ENCODE measurements at places on chromosomes 12 and 14. TPM values are rescaled to one million over a fixed set of nuclear protein-coding genes. Genes with fewer than 3 reads are reported as not detected.

DNA sequence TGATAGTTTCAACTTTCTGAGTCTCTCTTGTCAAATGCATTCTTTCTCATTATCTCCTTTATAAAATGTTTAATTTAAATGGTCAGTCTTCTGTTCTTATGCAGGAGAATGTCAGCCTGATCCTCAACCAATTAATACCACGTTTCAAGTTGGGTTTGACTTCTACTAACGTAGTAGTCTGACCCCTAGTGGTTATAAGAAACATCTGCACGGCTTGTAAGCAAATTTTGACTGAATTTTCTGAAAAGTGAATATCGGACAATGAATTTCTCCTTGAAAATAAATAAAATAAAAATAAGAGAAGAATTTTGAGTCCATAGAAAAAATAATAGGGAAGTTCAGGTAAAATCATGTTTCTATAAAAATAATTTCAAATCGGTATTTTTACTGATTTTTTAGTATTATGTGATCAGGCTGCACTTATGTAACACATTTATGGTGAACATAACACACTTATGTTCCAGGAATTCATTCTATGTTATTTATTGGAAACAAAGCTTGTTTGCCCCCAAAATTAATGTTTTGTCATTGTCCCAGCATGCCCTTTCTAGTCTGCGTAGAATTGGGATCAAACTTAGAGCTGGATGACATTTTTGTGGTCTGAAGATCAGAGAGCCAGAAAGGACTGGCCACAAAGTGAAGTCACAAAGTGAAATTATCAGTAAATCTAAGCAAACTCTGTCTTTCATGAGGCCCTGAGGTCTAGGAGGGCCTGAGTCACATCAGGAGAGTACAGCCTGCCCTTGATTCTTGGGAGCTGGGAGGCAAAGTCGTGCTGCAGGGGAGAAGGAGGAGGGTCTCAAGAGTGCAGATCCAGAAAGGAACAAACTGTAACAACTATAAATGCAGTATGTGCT, 101.2 kb upstream of the STXBP6 start:
- peaks cover 18% of the 10 kb centered on the region for H3K27me3 ChIP-seq
- no peak overlapping the region for H3K27ac ChIP-seq
- no peaks in the 10 kb centered on the region for H3K36me3 ChIP-seq
- DNase-seq = no peak

Gene FAM181A
- total RNA-seq = not detected

GRCh38 chr12:32647275-32647674, 31.8 kb upstream of the DNM1L start:
- H3K27ac ChIP-seq = no peak overlapping the region
- H3K4me1 ChIP-seq = peaks cover 13% of the 10 kb centered on the region
- H3K27me3 ChIP-seq = no peaks in the 10 kb centered on the region
- peaks cover 10% of the 10 kb centered on the region for H3K36me3 ChIP-seq
- DNase-seq = no peak

Gene RERG
- total RNA-seq = 6.0 TPM

DNA sequence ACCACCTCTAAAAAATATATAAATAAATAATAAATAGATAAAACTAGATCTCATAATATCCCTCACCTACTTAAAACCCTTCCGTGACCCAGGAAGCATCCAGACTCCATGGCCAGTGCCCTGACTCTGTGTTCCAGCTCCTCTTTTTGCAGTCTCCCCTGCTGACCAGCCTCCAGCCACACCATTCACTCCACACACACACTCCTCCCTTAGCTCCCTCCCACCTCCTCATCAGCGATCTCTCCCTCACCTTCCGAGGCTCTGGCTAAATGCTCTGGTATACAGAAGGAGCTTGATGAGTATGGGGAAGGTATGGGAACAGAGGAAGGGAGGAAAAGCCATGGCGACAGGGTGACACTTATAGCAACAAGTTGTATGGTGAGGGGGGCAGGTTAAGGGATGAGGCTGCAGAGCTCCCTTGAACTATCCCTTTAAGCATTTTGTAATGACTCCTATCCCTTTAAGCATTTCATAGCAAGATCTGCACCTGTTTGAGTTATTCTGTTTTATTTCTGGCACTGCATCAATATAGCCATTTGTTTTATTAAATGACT, 26.1 kb upstream of the EIF4B start:
- no peak for DNase-seq
- H3K4me3 ChIP-seq = no peak overlapping the region
- no peaks in the 10 kb centered on the region for H3K27me3 ChIP-seq
- peaks cover 40% of the 10 kb centered on the region for H3K4me1 ChIP-seq

GRCh38 chr12:109460538-109460937, 16.6 kb downstream of the KCTD10 start:
- no peak overlapping the region for H3K4me3 ChIP-seq
- no peaks in the 10 kb centered on the region for H3K27me3 ChIP-seq
- H3K27ac ChIP-seq = no peak overlapping the region
- H3K4me1 ChIP-seq = peaks cover 46% of the 10 kb centered on the region
- H3K36me3 ChIP-seq = peaks cover 58% of the 10 kb centered on the region

DNA sequence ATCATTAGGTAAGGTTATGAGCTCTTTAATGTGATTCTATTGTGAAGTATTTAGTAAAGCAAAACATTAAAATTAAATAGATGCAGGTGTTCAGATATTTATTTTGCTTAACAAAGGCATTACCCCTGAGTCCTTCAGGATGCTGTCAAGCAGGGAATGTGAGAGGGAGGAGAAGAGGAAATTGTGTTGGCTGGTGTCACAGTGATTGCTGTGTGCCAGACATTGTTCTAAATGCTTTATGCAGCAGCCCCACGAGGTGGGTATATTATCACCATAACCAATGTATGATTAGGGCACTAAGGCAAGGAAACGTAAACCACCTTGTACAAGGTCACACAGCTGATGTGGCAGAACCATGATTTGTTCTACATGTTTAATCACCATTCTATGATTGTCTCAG, 80.1 kb downstream of the STAB2 start:
- no peak overlapping the region for H3K4me3 ChIP-seq
- peaks cover 20% of the 10 kb centered on the region for H3K27me3 ChIP-seq
- no peak for DNase-seq
- peaks cover 2% of the 10 kb centered on the region for H3K4me1 ChIP-seq

Gene CEP290
- total RNA-seq = 14.1 TPM

GRCh38 chr12:51189790-51190355, 16.9 kb upstream of the TFCP2 start:
- H3K27me3 ChIP-seq = no peaks in the 10 kb centered on the region
- H3K36me3 ChIP-seq = no peaks in the 10 kb centered on the region
- no peak overlapping the region for H3K4me3 ChIP-seq
- DNase-seq = no peak
- H3K27ac ChIP-seq = no peak overlapping the region

GRCh38 chr14:71355324-71356201, 448.3 kb downstream of the PCNX1 start:
- H3K4me1 ChIP-seq = no peaks in the 10 kb centered on the region
- no peaks in the 10 kb centered on the region for H3K27me3 ChIP-seq
- H3K4me3 ChIP-seq = no peak overlapping the region
- DNase-seq = no peak

Gene POTEG
- not detected for total RNA-seq

Gene KRT77
- not detected for total RNA-seq

Gene KRT82
- not detected for total RNA-seq

DNA sequence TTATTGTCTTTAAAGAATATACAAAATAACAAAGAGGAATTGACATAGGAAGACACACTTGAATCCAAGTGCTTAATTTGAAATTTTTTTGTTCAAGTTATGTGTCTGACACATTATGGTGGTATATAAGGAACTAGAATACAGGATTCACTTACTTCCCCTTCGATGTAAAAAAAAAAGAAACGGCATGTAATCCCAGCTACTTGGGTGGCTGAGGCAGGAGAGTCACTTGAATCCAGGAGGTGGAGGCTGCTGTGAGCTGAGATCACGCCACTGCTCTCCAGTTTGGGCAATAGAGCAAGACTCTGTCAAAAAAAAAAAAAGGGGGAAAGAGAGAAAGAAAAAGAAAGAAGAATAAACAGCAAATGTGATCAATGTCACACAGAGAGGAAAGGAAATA, 8.9 kb downstream of the CLEC12A start:
- H3K27me3 ChIP-seq = peaks cover 19% of the 10 kb centered on the region
- no peaks in the 10 kb centered on the region for H3K4me1 ChIP-seq
- H3K4me3 ChIP-seq = no peak overlapping the region
- DNase-seq = no peak

GRCh38 chr12:77553976-77554619, 276.6 kb upstream of the NAV3 start:
- H3K4me1 ChIP-seq = no peaks in the 10 kb centered on the region
- no peaks in the 10 kb centered on the region for H3K36me3 ChIP-seq
- H3K4me3 ChIP-seq = no peak overlapping the region
- H3K27me3 ChIP-seq = no peaks in the 10 kb centered on the region
- no peak for DNase-seq

- no peak overlapping the region for H3K27ac ChIP-seq
- H3K36me3 ChIP-seq = no peaks in the 10 kb centered on the region
- H3K4me3 ChIP-seq = no peak overlapping the region
- H3K4me1 ChIP-seq = peaks cover 8% of the 10 kb centered on the region
- no peaks in the 10 kb centered on the region for H3K27me3 ChIP-seq
These were observed 178.0 kb downstream of the CAND1 start for GRCh38 chr12:67447180-67447579.

DNA sequence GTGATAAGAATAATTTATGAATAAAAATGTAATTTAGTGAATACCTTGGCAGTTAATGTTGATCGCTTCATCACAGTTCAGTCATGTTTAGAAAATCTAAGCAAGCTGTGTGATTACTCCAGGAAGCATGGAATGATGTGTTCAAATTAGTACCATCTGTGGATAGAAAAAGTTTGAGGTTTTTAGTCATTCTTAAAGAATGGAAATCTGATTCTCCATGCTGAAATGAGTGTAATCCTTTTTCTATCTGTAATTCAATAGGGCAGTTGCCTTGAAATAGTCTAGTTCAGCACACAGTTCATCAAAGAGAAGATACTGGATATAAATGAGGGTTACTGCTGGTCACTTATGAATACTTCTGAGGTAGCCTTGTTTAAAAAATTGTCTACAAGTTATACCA, 127.2 kb upstream of the MYF6 start:
- peaks cover 8% of the 10 kb centered on the region for H3K4me1 ChIP-seq
- no peaks in the 10 kb centered on the region for H3K36me3 ChIP-seq
- no peak overlapping the region for H3K27ac ChIP-seq

DNA sequence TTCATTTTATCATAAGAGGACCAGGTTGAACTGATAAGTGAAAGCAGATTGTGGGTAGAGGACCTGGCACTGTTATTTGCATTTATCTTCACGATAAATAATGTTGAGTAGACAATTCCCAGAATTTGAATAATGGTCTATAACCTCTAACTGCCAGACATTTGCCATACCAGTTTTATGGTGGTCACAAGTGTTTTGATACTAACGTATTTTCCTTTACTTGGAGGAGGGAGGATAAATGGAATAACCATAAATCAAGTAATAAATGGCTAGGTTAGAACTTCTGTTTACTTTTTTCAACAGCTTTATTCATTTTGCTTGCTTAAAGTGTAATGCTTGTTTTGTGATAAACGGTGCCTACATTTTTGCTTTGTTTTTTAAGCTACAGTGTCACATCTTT, 9.5 kb downstream of the PAX9 start:
- H3K27ac ChIP-seq = no peak overlapping the region
- no peak overlapping the region for H3K4me3 ChIP-seq
- H3K36me3 ChIP-seq = no peaks in the 10 kb centered on the region

Gene GNPTAB
- 36.0 TPM for total RNA-seq

GRCh38 chr14:29740491-29740890, 187.2 kb downstream of the PRKD1 start:
- no peak overlapping the region for H3K27ac ChIP-seq
- H3K4me1 ChIP-seq = peaks cover 45% of the 10 kb centered on the region
- no peaks in the 10 kb centered on the region for H3K36me3 ChIP-seq
- H3K4me3 ChIP-seq = no peak overlapping the region
- DNase-seq = no peak

Gene FAM90A1
- total RNA-seq = 0.50 TPM

Gene MYO1A
- 0.31 TPM for total RNA-seq

DNA sequence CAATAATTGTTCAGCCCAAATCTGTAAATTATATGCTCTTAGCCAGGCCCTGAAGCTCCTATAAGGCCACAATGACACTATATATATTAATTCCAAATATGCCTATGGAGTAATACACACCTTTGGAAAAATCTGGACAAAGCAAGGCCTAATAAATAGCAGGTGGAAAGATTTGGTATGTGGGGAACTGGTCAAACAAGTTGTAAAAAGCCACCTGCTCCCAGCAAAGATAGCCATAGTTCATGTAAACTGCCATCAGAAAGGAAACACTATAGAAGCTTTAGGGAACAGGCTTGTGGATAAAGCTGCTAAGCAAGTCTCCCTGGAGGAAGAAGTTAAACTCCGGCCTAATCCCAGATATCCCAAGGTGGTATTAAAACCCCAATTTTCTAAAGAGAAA, 29.7 kb downstream of the PRMT8 start:
- no peaks in the 10 kb centered on the region for H3K4me1 ChIP-seq
- no peak overlapping the region for H3K4me3 ChIP-seq
- peaks cover 27% of the 10 kb centered on the region for H3K27me3 ChIP-seq
- no peaks in the 10 kb centered on the region for H3K36me3 ChIP-seq
- no peak overlapping the region for H3K27ac ChIP-seq

DNA sequence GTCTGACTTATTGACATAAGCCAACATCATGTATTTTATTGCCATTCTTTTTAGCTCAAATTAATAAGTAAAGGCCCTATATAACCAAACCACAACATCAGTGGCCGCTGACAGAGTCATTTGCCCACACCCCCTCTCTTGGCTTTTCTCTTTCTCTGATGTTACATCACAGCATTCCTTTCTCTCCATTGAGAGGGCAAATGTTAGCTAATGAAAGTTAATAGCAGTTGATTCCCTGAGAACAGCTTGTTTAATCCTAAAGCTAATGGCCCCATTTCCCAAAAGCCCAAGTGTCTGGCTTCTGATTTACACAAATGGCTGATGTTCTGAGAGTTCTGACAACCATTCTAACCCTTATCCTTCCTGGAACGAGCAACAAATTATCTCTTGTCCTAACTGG, 308.8 kb downstream of the SNAPC1 start:
- no peak overlapping the region for H3K4me3 ChIP-seq
- no peaks in the 10 kb centered on the region for H3K36me3 ChIP-seq
- no peak overlapping the region for H3K27ac ChIP-seq
- no peaks in the 10 kb centered on the region for H3K4me1 ChIP-seq
- no peak for DNase-seq

DNA sequence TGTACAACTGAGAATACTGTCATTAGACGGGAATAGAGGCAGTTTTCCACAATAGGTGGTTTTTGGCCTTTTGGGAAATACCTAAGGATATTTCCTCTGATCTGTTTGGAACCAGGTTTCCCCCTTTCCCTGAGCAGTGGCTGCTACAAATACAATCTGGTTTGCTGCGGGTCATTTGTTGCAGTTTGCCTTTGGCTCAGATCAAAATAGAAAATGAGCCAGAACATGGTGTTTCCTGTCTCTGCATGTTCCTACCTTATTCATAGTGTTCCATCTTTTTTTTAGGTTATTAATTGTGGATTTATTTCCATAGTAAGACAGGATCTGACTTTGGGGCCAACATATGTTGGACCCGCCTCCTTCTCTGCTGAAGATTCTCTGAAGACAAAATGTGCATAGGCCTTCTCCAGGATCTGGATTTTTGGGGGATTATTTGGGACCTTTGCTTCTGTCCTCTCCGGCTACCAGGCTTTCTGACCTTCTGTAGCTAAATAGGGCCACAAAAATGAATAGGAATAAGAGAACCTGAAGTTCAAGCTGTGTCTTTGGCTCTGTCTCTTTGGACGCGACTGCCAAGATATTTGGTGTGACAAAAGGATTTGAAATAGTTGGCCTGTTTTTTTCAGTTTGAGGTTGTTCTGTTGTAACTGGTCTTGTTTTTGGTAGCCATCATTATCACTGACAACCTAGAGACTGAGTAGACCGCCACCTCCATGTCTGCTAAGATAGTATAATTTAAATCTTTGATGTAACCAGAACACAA, 146.9 kb downstream of the PRKCH start:
- H3K4me3 ChIP-seq = no peak overlapping the region
- no peak for DNase-seq
- H3K27ac ChIP-seq = no peak overlapping the region
- H3K4me1 ChIP-seq = peaks cover 49% of the 10 kb centered on the region
- H3K27me3 ChIP-seq = no peaks in the 10 kb centered on the region
- H3K36me3 ChIP-seq = peaks cover 10% of the 10 kb centered on the region

Gene CBLN3
- 1.7 TPM for total RNA-seq
